ENCODE measurements at places on chromosomes 7 and 10.

DNA sequence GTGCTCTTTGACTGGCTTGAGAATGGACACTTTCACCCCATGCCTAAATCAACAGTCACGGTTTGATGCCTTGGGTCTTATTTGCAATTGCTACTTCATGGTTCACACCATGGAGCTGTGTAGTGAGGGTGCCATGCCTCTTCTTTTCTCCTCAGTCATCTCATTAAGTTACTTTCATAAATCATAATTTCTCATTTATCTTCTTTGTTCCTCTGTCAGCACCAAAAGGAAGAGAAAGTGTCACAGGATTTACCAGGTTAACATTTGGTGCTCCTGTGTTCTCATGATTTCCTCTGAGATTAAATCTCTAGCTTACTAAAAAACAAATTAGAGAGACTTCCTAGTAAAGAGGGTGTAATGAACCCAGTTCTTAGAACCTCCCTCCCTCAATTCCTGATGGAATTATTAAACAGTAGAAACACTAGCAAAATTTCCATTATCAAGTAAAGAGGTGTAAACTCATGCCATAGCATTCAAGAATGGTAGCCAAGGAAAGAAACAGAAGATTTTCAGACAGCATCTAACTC, 75.7 kb downstream of the RAMP3 start:
- DNase-seq: no peak

DNA sequence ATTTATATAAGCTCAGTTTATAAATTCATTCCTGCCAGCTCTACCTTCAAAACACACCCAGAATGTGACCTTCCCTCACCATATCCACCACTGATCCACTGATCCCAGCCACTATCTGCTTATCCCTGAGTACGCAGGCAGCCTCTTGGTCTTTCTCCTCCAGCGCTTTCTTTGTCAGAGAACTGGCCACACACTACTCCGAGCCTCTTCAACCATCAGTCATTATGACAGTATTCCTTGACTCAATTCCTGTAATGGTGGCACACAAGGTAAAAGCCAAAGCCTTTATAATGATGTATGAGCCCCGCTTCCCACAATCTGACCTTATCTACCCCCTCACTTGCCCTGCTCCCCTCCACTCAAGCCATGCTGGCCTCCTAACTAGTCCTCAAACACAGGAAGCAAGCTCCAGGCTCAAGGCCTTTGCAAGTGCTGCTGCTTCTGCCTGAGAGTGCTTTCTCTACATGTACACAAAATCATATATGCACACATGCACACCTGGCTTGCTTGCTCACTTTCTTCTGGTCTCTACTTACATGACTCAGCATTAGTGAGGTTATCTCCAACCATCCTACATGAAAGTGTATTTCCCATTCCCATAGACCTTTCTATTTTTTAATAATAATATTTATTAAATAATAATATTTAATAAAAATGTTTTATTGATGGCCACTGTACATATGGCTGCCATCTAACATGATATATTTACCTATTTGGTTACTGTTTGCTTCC, 150.4 kb upstream of the FEZF1 start:
- DNase-seq: no peak

DNA sequence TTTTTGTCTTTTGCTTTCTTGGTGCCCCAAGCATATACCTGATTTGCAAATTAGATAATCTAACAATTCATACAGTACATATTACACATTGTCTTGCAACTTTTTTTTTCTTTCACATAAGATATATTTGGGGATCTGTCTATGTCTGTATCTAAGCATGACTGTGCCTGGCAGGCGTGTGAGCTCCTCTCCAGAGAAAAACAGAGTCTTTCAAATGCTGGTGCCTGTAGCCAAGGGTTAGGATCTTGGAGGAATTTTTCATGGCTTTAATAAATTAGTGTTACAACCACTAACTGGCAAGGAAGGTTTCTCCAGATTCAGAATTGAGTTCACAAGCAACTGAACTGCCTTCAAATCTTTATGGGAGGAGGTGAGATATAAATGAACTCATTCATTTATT, 14.8 kb upstream of the SLF2 start:
- no peak for DNase-seq

DNA sequence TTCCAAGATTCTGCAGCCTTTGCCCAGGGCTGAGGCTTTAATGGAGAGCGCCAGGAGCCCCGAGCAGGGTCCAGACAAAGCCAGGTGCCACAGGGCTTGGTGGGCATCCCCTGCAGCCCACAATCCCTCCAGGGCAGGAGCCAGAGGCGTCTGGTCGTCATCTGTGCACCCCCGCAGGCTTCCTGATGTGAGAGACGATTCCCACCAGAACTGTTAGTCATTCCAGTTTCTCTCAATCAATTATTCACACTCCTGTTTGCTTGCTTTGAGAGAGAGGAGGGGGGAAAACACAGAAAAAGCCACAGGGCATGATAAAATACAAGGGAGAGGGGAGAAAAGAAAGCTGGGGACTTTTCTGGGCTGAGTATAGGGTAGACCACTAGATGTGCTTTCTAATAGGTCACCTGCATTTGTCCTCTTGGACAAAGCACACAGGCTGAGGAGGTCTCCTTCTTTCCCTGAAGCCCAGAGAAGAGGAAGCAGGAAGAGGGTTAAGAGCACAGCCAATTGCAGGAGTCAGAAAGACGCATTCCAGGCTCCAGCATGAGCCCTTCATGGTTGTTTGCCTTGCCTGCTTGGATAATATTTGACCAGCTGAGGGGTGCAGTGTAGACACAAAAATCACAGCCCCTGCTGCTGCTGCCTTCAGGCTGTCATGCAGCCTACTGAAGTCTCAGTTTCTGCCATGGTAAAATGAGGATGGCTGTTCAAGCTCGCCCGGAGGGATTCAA, 194.4 kb downstream of the PLXNA4 start:
- peak; percentile 63 for DNase-seq

DNA sequence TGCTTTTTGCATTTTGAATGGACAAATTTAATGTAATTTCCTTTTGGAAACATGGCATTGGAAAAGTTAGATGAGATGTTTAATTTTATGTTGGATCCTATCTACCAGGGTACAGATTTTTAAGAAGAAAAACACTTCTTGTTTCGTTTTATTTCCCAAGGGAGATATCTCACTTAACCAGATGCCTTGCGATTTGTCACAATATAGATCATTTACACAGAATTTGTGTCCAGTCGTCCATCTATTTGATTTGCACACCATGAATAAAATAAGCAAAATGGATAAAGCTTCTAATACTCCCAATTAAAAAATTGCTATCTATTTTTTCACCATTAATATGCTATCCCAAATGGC, 25.7 kb downstream of the HDAC9 start:
- DNase-seq: no peak

DNA sequence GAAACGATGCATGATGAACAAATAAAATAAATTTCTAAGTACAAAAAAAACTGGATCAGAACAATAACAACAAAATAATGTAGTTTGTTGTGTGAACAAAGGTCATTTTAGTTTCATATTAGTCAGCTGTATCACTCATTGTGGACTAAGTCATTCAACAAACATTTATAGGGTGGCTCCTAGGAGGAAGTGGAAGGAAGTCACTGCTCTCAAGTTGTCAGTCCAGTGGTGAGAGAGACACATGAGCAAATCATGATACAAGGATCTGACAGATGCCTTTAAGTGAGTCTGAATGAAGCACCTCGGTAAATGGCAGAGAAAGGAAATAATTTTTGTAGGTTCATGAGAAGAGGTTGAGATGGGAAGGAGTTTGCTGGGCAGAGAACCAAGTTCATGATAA, 56.8 kb downstream of the EPDR1 start:
- DNase-seq: no peak

DNA sequence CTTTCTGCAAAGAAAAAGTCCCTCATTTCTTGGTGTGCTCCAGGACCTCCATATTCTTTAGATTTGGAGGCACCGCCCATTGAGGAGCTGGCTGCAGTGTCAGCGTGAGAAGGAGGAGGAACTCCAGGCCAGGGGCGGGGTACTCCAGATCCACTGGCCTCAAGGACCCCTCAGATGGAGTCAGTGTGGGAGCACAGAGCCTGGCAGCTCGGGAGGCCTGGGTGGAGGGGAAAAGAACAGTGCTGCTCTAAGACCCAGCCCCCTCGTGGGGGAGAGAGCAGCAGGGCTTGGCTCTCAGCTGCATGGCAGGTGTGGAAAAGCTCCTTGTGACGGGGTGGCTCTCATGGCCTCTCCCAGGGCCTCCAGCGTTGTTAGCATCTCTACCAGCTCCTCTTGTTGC, 70.5 kb downstream of the ITGB1 start:
- DNase-seq: no peak

DNA sequence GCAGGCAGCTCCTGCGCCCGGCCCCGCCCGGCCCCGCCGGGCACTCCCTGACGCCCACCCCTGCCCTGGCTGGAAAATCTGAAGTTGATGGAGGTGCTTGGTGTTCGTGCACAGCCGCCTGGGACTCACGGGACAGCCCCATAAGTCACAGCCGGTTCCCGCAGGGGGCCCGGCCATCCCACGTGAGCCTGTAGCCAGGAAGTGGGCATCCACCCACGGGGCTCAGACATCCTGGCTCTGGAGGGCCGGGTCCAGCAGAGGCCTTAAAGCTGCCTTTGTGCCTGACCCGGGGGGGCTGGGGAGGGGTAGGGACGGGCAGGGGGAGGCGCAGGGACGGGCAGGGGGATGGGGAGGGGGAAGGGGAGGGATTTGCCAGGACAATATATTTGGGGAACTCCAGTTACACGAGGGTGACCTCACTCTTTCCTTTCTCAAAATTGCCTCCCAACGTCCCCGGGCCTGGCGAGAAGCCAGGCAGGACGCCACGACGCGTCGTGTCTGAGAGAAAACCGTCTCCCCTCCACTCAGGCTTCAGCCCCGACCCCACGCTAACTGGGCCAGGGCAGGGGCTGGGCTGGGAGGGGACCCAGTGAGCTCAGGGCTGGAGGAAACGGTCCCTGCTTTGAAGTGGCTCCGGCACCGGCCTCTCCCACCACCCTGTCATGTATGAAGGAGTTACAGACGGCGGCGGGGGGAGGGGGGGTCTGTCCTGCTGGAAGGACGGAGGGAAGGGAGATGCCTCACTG, 82.1 kb upstream of the PDGFA start:
- no peak for DNase-seq

DNA sequence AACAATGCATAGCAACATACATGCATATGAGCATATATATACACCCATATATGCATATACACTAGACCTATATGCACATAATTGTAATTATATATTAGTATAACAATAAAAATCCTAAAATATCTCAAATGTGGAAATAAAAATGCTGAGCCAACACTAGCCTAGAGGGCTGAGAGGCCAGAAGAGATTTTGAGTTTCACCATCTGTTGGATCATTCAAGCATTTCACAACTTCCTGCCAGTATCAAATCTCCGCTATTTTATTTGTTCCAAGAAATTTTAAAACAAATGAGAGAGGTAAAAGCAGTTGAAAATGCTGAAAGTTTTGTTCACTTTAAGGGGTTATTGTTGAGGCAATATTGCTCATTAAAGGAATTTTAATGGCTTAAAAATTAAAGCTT, 187.0 kb downstream of the PCDH15 start:
- no peak for DNase-seq

DNA sequence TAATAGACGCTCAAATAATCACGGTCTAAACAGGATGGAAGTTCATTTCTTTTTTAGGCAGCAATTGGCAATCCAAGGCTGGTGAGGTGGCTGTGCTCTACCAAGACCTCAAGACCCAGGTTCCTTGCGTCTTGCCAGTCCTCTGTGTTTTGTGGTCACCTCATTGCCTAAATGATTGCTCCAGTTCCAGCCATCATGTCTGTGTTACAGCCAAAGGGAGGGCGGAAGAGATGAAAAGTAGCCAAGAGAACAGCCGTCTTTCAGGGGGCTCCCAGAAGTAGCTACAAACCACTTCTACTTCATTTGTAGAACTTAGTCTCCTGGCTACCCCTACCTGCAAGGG, 19.2 kb upstream of the C10orf67 start:
- no peak for DNase-seq

DNA sequence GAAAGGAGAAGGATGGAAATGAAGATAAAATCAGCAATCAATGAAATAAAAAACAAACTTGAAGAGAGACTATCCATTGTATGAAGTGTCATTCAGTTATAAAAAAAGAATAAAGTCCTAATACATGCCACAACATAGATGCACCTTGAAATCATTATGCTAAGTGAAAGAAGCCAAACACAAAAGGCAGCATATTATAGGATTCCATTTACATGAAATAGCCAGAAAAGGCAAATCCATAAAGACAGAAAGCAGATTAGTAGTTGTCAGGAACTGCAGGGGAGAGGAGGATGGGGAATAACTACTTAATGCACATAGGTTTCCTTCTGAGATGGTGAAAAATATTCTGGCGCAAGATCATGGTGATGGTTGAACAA, 6.6 kb upstream of the PON1 start:
- no peak for DNase-seq

- DNase-seq: peak; percentile 33
Observed at GRCh38 chr7:121752706-121753105, 120.3 kb upstream of the PTPRZ1 start.

DNA sequence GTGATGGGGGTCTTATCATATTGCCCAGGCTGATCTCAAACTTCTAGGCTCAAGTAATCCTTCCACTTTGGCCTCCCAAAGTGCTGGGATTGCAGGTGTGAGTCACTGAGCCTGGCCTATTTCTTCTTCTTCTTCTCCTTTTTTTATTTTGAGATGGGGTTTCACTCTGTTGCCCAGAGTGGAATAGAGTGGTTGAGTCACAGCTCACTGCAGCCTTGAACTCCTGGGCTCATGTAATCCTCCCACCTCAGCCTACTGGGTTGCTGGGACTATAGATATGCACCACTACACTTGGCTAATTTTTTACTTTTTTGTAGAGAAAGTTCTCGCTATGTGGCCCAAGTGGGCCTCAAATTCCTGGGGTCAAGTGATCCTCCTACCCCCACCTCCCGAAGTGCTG, 124.3 kb downstream of the SKIDA1 start:
- no peak for DNase-seq

GRCh38 chr7:50431722-50432305, 18.3 kb downstream of the FIGNL1 start:
- no peak for DNase-seq

- no peak for DNase-seq
Observed at GRCh38 chr10:19634163-19634562, 182.1 kb upstream of the PLXDC2 start.

GRCh38 chr10:69630651-69631400, 779 bp downstream of the FAM241B start:
- no peak for DNase-seq

DNA sequence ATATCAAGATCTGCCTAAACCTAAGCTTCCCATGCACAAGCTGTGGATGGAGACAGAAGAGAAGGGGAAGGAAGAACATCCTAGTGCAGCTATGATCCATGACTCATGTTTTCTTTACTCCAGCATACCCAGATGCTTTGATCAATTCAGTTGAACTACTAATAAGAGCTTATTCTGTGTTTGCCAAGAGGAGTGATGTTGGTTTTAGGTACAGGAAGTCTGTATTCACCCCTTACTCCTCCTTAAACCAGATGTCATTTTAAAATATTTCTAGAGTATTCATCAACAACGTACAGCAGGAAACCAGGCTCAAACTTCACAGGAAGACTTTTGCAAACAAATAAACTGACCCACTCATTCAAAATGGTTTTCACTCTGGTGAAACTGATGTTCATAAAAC, 29.2 kb downstream of the PANK1 start:
- no peak for DNase-seq

GRCh38 chr10:89064748-89065147, 74.2 kb downstream of the FAS start:
- no peak for DNase-seq

GRCh38 chr7:116093516-116094301, 63.1 kb upstream of the TFEC start:
- DNase-seq: no peak

All from COR-L47 (cell line).